Activated CD4-positive, alpha-beta memory T cell treated with anti-CD3 and anti-CD28 coated beads, Interleukin-2, amount 10 ng/mL, durations not matched to agents 7 days and 5 days (primary cell): ENCODE measurements at places on chromosomes 7 and 10. TPM values are rescaled to one million over a fixed set of nuclear protein-coding genes. Genes with fewer than 3 reads are reported as not detected.

Gene SRRM3
- total RNA-seq: not detected

Gene NRG3
- total RNA-seq: not detected

Gene ADAM12
- 1.3 TPM for total RNA-seq

Gene FZD8
- 0.65 TPM for total RNA-seq
